A549 treated with GW870086 at 1 μM for 4 hours (cell line): ENCODE measurements at places on chromosomes 6 and 20. TPM values are rescaled to one million over a fixed set of nuclear protein-coding genes. Genes with fewer than 3 reads are reported as not detected.

Gene RAET1G
- 7.4 to 12.3 TPM (median 9.8 TPM) in 5 replicates for total RNA-seq

Gene PSMB9
- total RNA-seq = 15.8 to 26.0 TPM (median 18.9 TPM) in 5 replicates

Gene OR2B6
- total RNA-seq = 0.14 to 0.32 TPM (median 0.18 TPM) in 3 of 5 replicates, not detected in the others

Gene THEMIS
- total RNA-seq = not detected in 5 replicates

Gene BLOC1S5
- total RNA-seq = 4.6 to 9.2 TPM (median 8.2 TPM) in 5 replicates

Gene RBBP8NL
- total RNA-seq = 0.25 to 0.80 TPM (median 0.66 TPM) in 5 replicates

Gene CD83
- total RNA-seq = 1.6 to 2.0 TPM (median 1.9 TPM) in 5 replicates

Gene AFDN
- 14.2 to 21.1 TPM (median 18.7 TPM) in 5 replicates for total RNA-seq

Gene MEP1A
- not detected in 5 replicates for total RNA-seq

Gene FKBP1C
- total RNA-seq = 1.8 to 2.5 TPM (median 2.0 TPM) in 5 replicates

Gene MRPS26
- 118 to 154 TPM (median 150 TPM) in 5 replicates for total RNA-seq

Gene SPEF1
- total RNA-seq = 1.4 to 2.7 TPM (median 2.0 TPM) in 5 replicates

Gene BPIFB1
- total RNA-seq = 0.08 to 0.10 TPM in 2 of 5 replicates, not detected in the others

Gene BPIFA1
- not detected in 5 replicates for total RNA-seq

Gene IPCEF1
- 0.03 to 0.06 TPM (median 0.03 TPM) in 3 of 5 replicates, not detected in the others for total RNA-seq

Gene MMP24OS
- 56.9 to 98.0 TPM (median 82.6 TPM) in 5 replicates for total RNA-seq

Gene TLDC2
- total RNA-seq = not detected in 5 replicates

Gene BMP6
- 12.6 to 18.8 TPM (median 18.5 TPM) in 5 replicates for total RNA-seq

Gene NRSN1
- total RNA-seq = not detected in 5 replicates

Gene SIRPB2
- total RNA-seq = 0.09 TPM in 1 of 5 replicates, not detected in the others

Gene SLC17A4
- not detected in 5 replicates for total RNA-seq

Gene CD24
- total RNA-seq = 209 to 347 TPM (median 299 TPM) in 5 replicates

Gene HSD17B8
- total RNA-seq = 12.3 to 16.6 TPM (median 15.5 TPM) in 5 replicates

Gene EGFL8
- 0.94 to 1.8 TPM (median 1.5 TPM) in 5 replicates for total RNA-seq

Gene FNDC1
- total RNA-seq = 0.05 to 0.14 TPM (median 0.06 TPM) in 5 replicates

Gene ZBTB2
- total RNA-seq = 12.2 to 15.8 TPM (median 14.8 TPM) in 5 replicates

Gene MYBL2
- 68.0 to 83.7 TPM (median 78.8 TPM) in 5 replicates for total RNA-seq

Gene CCN6
- total RNA-seq = not detected in 5 replicates

Gene TDRD6
- not detected in 5 replicates for total RNA-seq

Gene UNC5CL
- total RNA-seq = 0.34 to 1.1 TPM (median 0.60 TPM) in 5 replicates

Gene ADGRF5
- 0.17 TPM in 1 of 5 replicates, not detected in the others for total RNA-seq

Gene PERP
- total RNA-seq = 73.7 to 85.8 TPM (median 80.8 TPM) in 5 replicates

Gene CRIP3
- total RNA-seq = 0.37 to 1.0 TPM (median 0.53 TPM) in 5 replicates

Gene STMND1
- not detected in 5 replicates for total RNA-seq

Gene MDFI
- 0.40 to 0.77 TPM (median 0.57 TPM) in 5 replicates for total RNA-seq

Gene RRP36
- 70.0 to 78.6 TPM (median 71.7 TPM) in 5 replicates for total RNA-seq

Gene SLX4IP
- total RNA-seq = 2.0 to 3.0 TPM (median 2.4 TPM) in 5 replicates

Gene ADGRG6
- total RNA-seq = 38.2 to 62.5 TPM (median 55.0 TPM) in 5 replicates

Gene MEI4
- not detected in 5 replicates for total RNA-seq

Gene KCNQ2
- 0.58 to 0.93 TPM (median 0.67 TPM) in 5 replicates for total RNA-seq

Gene CGA
- total RNA-seq = 0.24 to 0.67 TPM (median 0.48 TPM) in 5 replicates

Gene CST1
- total RNA-seq = 0.44 to 2.1 TPM (median 1.2 TPM) in 5 replicates

Gene SYNJ2
- total RNA-seq = 40.9 to 57.2 TPM (median 55.4 TPM) in 5 replicates

Gene PRL
- total RNA-seq = not detected in 5 replicates

Gene SPATS1
- not detected in 5 replicates for total RNA-seq

Gene RAB44
- 0.02 to 0.06 TPM (median 0.05 TPM) in 4 of 5 replicates, not detected in the other for total RNA-seq

Gene TASP1
- total RNA-seq = 8.3 to 11.4 TPM (median 10.4 TPM) in 5 replicates

Gene TCF19
- total RNA-seq = 11.9 to 14.7 TPM (median 12.7 TPM) in 5 replicates

Gene TTK
- 14.3 to 21.1 TPM (median 18.9 TPM) in 5 replicates for total RNA-seq

Gene HLA-DRB1
- not detected in 5 replicates for total RNA-seq

Gene DDO
- 0.08 to 0.15 TPM (median 0.10 TPM) in 4 of 5 replicates, not detected in the other for total RNA-seq

Gene NDRG3
- 19.8 to 23.2 TPM (median 21.7 TPM) in 5 replicates for total RNA-seq
